ENCODE measurements at places on chromosomes 6 and 20.

DNA sequence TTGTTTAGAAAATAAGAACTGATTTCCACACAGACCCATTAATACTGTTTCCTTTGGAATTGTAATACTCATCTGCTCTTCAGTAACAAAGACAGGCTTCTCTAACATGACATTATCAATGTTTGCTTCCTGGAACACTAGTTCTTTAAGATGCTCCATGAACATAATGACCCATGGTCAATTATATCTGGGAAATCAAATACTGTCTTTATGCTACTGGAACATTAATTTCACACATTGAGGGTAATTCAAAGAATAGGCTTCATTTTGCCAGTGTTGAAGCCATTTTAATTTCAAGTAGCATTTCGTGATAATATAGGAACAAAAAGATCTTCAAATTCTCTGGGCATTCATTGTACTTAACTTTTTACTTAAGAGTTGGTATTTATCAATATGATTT lies 80.9 kb downstream of the OPN5 start:
- DNase-seq: no peak

DNA sequence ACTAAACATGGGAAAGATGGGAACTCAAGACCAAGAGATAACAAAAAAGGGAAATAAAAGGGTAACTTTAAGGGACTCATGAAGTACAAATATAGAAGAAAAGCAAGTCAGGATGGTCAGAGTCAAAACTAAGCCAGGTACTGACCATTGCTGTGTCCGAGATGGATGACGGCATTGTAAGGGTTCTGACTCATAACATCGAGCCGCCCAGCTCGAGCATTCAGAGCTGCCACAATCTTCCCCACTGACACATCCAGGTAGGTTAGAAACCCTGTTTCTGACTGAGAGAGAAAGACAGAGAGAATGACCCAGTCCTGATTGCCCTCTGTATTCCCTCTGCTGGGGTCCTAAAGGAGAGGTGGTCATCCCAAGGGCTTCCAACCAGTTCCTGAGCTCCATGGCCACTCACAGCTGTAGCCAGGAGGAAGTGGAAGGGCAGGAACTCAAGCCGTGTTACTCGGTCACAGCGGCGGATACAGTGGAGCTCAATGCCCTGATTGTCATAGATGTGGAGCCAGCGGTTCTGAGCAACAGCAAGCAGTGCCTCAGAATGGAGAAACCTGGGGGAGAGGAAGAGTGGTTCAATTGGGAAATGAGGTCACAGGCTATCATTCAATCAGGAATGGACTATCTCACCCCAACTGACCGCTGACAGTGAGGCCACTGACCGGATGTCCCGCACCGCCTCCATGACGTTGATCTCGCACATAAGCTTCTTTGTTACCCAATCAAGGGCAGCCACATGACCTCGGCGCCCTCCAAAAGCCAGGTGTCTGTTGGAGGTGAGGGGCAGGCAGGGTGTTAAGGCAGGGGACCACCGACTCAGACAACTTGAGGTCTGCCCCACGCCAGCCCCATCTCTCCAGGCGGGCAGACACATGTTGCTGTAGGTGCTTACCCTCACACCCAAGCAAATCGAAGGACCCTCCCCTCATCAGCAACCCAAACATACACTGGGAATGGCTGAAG lies 1.8 kb downstream of the WDR46 start:
- DNase-seq: no peak

GRCh38 chr20:10074513-10074912 lies 39.7 kb downstream of the ANKEF1 start:
- peak; percentile 93 for DNase-seq

- peak; percentile 61 for DNase-seq
Observed at GRCh38 chr6:5389086-5389745, 127.9 kb downstream of the FARS2 start.

DNA sequence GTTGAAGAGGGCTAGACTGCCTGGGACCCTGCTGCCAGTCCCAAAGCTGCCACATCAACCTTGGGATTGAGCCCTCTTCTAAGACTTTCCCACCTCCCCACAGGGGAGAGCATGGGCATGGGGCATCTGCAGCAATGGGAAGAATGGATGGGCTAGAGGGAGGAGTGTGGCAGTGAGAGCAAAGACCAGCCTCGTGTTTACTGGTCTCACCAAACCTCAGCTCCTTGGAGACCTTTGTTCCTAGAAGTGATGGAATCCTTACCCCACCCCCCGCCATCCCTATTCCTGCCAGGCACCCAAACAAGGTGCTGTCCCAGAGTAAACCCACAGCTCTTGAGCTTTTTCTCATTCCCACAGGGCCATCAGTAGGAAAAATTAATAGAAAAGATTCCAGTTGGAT lies 20.0 kb upstream of the ARMC12 start:
- DNase-seq: no peak

DNA sequence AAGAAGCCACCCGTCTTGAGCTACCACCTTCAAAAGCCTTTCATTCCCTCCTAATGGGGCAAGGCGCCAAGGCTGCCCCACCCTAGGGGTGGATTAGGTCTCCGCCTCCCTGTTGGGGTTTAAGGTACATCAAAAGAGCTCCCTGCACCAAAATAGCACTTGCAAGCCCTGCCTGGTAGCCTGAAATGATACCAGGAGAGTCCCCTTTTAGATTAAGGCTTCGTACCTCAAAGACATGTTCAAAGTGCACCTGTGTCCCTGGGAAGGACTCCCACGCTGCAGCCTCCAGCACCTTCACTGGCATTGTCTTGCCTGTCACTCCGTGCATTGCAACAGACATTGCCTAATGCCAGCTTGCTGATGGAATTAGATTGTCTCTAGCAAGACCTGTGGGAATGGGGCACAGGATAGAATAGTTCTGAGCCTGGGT lies 15.7 kb upstream of the CDKN1A start:
- DNase-seq: no peak

DNA sequence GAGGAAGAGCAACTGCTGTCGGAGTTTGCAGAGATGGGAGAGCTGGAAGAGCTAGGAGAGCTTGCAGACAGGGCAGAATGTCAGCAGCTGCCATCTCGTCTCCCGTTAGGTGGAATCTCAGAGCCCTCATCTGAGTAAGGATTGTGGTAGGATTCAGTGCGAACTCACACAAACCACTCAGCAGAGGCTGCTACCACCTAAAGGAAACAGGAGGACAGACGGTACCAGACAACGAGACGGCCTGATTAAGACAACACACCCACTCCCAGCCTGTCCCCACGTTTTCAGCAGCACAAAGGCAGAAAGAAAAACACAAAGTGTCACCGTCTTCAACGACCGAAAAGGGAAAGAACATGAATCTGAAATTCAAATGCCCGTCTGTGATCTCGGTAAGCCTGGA lies 4.1 kb downstream of the LEMD2 start:
- no peak for DNase-seq

- no peak for DNase-seq
Observed at GRCh38 chr20:19478320-19478895, 266.0 kb downstream of the SLC24A3 start.

DNA sequence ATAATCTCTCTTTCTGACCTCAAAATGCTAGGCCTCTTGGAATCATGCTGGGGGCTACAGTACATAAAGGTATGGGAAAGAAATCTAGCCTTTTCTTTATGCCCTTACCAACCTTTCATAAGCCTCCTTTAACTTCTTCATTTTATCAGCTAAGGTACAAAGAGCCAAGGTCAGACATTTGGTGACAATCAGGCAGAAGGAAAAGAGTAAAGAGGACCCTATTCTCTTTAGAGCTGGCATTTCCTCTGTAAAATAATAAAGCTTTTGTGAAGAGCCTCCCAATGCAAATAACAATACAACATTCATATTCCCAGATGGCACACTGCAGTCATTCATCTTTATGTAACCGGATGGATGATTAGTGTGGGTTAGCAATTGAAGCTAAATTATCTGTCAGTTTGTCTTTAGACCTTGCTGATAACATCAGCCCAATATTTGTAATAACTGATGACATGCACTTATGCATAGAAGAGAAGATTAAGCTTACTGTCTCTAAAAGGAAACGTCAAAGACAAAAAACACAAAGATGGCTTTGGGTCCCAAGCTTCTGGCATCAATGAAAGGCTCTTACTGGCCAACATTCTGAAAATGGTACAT lies 163.1 kb downstream of the IBTK start:
- DNase-seq: no peak

DNA sequence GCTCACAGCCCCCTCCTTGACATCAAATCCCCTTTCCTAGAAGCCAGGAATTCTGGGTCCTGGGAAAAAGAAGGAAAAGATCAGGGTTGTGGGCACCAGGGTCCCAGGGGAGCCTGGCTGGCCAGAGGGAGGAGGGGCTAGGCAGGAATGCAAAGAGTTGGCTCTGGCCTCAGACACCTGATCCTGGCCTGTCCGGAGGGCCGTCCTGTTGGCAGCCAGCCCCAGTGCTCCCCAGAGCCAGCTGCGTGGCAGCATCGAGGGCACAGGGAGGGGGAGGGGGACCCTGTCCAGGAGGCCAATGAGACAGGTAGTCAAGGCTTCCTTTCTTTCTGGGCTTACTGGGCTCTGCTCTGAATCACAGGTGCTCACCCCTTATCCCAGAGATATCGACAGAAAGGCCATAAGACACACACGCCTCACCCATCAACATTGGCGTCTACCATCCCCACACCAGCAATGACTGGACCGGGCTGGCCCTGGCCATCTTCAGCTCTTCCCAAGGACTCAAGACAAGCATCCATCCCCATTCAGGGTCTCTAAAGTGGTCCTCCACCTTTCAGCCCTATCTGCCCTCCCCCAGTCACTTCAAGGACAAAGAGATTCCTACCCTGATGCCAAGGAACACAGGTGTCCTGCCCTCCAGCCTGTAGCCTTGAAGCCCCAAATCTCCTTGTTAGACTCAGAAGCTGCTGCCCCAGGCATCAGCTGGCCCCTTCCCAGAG lies 723 bp downstream of the COL11A2 start:
- DNase-seq: no peak

DNA sequence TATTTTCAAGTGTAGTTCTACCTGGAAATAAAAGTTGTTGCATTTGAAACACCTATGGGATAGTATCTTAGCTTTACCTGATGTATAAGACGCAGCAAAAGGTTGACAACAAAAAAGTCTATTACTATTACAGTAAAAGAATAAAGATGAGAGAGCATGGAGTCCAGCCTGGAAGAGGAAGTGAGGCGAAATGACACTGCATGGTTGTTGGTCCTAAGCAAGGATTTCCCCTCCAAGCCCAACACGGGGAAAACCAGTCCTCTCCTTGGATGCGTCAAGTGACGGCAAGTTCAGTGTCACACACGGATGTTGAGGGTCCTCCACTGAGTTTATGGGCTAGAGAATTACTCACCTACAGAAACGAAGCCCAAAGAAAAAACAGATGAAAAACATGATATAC lies 51.7 kb downstream of the COL11A2 start:
- DNase-seq: no peak

DNA sequence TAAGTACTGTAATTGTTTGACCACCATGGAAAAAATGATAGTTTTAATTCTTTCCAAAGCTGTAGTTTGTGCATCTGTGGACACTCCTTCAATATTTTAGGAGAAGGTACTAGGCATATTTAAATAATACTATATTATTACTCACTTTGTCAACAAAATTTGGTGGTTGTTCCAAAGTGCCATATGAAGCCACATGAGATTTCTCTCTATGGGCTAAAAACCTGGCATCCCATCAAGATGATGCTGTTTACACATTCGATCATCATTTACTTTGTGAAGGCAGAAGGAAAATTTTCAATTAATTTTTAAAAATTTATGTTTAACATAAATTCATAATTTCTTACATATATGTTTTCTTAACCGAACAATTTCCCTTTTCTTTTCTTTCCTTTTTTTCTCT lies 502.6 kb upstream of the JAG1 start:
- no peak for DNase-seq

GRCh38 chr6:117399924-117400323 lies 25.8 kb downstream of the ROS1 start:
- no peak for DNase-seq

DNA sequence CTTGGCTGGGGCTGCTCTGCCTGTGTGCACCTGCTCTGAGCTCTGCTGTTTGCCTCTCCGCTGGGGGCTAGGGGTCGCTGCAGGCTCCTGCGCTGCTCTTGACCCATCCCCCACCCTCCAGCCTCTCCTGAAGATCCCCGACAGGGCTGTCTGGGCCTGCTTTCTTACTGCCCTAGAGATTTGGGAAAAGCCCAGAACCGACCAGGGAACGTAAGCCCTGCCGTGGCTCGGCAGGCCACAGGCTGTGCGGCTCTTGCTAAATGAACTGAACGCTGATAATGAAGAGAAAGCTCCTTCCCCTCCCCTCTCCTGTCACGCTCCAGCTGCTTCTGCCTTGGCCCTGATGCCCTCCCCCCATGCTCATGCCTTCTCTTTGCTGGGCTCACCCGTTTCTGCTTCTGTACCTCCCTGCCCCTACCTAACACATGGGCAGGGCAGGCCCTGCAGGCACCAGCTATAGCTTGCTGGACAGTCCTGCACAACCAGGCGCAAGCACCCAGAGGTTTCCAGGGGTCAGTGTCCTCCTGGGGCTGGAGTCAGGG lies 32.0 kb upstream of the PCMTD2 start:
- peak; percentile 8 for DNase-seq

GRCh38 chr20:36086767-36087166 lies 67.8 kb upstream of the EPB41L1 start:
- no peak for DNase-seq

GRCh38 chr6:21151119-21151518 lies 442.4 kb upstream of the SOX4 start:
- DNase-seq: no peak

DNA sequence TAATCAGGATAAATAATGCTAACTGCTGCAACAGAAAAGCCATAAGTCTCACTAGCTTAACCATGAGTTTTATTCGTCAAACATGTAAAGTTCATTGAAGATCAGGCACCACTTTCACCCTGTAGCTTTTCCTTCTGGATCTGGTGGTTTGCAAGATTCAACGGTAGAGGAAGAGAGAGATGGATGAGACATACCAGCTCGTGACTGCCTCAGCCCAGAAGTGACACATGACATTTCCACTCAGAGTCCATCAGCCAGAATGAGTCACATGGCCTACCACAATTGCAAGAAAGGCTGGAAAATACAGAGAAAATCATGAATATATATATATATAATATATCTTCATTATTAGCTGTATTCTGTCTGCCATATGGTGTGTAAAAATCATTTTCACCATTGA lies 29.0 kb downstream of the SPTLC3 start:
- DNase-seq: peak; percentile 15

DNA sequence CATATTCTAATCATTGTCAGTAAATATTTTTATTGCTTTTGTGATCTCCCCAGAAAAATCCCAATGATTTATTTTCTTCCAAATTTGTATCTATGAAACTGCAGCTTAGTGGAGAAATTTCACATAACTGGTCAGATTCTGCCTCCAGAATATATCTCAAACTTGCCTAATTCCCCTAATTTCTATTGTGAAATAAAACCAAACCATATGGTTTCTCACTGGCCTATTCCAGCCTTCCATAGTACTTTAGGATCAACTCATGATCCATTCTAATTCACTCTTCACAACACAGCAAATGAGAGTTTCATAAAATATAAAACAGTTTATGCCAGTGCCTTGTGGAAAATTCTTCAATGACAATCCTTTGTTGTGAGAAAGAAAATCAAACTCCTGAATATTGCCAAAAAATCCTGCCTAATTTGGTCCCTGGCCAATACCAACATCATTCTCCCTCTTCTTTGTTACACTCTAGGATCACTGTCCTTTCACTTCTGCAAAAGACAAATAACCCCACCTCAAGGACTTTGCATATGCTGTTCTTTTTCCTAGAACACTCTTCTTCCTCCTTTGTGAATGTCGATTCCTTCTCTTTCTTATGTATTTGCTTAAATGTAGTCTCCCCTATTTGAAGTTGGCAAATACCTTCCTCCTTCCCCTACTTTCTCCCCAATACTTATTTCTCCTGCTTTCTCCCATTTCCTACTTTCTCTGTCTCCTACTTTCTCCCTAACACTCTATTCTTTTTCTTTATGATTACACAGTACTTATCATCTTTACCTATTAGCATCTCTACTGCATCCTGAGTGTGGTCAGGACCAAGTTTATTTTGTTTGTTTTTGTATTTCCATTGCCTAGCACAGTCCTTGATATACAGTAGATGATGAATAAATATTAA lies 587.5 kb downstream of the RFPL4B start:
- DNase-seq: peak; percentile 16

Data from AG10803 (cell line).